ENCODE measurements at places on chromosomes 2 and 18. TPM values are rescaled to one million over a fixed set of nuclear protein-coding genes. Genes with fewer than 3 reads are reported as not detected.

- no peak for DNase-seq
Measured at GRCh38 chr2:26816893-26817292, 31.0 kb downstream of the CENPA start.

The AFF3 gene
- 0.09 TPM for total RNA-seq

DNA sequence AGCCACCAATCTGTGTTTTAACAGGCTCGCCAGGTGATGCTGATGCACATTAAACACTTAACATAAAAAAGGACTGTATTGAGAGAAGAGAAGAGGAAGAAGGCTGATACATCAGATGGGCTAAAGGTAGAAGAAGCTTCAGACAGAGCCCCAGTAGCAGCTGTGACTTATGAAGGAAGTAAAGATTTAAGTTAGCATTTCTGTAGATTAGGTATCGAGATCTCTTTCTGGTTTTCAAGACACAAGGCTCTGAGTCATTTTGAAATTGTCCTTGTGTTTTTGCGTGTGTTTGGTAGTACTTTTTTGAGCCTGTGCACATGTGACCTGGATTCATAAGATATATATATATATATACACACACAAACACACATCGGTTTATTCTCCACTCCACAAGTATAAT is 40.6 kb upstream of the GCFC2 start:
- DNase-seq = no peak

- no peak for DNase-seq
Measured at GRCh38 chr2:42789751-42790150, 2.6 kb downstream of the HAAO start.

The REEP1 gene
- 0.16 TPM for total RNA-seq

The ADRA2B gene
- total RNA-seq = 0.15 TPM

The GRHL1 gene
- 0.64 TPM for total RNA-seq
